ENCODE measurements at places on chromosomes 1 and 21.

DNA sequence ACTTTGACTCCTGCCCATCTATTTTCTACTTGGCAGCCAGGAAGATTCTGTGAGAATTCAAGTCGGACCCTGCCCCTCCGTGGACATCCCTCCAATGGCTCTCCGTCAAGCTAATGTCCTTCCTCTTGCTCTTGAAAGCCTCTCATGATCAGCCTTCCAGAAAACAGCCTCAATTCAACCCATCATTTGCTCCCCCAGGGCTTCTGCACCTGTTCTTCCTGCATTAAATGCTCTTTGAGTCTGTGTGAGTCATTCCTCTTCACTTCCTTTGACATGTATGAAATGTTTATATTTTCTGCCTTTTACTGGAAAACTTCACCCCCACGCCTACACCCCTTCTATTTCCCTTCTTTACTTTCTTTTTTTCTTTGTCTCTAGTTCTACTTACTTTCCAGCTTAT, 734.1 kb upstream of the ZP4 start:
- no peak for DNase-seq

DNA sequence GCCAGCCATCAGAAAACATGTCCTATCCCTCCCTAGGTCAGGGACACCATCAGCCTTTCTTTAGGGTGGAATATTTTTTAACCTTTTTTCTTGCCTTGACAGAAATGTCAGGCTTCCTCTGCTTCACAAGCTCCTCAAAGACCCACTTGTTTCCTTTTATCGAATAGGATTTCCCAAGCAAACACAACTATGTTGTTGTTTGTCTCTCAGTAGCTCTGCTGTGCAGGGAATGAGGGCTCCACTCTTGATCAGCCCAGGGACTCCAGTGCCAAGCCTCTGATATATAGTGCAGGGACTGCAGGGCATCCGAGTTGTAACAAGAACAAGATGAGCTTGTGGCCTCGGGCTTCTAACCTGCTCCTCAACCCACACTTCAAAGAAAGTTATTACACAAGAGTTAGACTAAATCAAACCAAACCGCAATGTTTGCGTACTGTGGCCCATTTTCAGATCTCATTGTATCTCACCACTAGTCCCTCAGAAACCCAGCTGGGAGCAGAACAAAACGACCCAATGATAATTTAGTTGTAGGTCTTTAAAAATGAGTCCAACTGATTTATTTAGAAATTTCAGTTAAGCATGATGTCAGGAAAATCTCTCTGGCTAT, 108.1 kb downstream of the ATG4C start:
- DNase-seq, result no peak

GRCh38 chr1:3219005-3219790, 150.2 kb downstream of the PRDM16 start:
- no peak for DNase-seq

DNA sequence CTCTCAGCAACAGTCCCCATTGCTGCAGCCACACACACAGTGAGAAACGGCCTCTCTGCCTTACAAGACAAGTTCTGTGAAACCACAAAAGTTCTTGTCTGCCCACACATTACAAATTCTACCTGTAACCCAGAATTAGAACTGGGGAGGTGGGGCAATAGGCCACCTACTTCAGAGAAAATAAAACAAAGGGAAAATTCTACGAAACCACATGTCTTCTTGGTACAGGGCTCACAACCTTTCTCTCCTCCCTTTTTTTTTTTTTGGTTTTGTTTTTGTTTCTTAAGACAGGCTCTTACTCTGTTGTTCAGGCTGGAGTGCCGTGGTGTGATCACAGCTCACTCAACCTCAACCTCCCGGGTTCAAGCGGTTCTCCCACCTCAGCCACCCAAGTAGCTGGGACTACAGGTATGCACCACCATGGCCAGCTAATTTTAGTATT, 30.2 kb downstream of the LPAR3 start:
- DNase-seq, result peak; percentile 6

DNA sequence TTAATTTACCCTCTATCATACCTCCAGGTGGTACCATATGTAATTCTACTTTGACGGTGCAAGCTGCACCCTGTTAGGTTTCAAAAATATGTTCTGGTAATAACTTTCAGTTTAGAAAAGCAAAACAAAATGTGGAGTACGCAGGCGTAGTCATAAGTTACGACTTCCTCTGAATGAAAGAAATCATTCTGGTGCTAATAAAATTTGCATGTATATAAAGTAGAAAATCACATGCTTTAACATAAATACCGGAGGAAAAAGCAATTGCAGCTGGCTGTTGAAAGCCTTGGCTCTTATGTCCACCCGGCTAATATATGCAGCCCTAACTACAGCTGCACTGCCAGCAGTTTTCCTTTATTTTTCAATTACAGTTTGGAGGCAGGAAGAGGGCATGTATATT, 65.2 kb upstream of the TMPRSS15 start:
- DNase-seq, result no peak

- DNase-seq, result no peak
Measured at GRCh38 chr1:24009406-24009805, 29.3 kb upstream of the SRSF10 start.

Measured in stimulated activated CD8-positive, alpha-beta memory T cell treated with anti-CD3 and anti-CD28 coated beads, Interleukin-4, amount 100 ng/mL, for 4 hours (primary cell).